Substantia nigra (tissue), 51 donors: ENCODE measurements at places on chromosomes 6 and 20.

DNA sequence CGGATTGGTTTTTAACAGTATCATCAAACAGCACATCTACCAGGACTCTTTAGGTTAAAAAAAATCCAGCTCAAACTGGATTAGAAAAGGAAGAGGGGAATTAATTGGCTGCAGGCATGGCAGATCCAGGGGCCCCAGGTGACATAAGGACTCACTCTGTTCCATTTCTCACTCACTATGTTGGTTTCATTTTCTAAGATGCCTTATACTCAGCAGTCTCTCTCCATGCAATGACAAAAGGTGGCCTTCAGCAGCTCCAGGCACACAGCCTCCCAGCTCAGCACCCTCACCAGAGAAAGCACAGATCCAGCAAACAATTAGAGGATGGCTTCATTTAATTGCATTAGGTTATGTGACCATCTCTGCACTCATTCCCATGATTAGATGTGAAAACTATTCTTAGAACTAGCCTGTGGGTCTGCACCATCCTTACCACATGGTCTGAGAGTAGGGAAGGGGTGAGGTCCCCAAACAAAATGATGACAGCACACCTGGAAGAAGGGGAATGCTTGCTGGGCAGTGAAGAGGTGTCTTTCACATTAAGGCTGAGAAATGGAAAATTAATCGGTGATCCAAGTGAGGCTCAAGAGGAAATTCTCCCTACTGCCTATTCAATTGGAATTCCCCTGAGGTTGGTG is 243.1 kb downstream of the CDH26 start:
- no peak for DNase-seq

GRCh38 chr6:151493804-151494234 is at the start of gene CCDC170:
TSS of gene CCDC170 (plus strand) at chr6:151494017. CDS start at chr6:151494129, 112 bp downstream.
- no peak for DNase-seq

DNA sequence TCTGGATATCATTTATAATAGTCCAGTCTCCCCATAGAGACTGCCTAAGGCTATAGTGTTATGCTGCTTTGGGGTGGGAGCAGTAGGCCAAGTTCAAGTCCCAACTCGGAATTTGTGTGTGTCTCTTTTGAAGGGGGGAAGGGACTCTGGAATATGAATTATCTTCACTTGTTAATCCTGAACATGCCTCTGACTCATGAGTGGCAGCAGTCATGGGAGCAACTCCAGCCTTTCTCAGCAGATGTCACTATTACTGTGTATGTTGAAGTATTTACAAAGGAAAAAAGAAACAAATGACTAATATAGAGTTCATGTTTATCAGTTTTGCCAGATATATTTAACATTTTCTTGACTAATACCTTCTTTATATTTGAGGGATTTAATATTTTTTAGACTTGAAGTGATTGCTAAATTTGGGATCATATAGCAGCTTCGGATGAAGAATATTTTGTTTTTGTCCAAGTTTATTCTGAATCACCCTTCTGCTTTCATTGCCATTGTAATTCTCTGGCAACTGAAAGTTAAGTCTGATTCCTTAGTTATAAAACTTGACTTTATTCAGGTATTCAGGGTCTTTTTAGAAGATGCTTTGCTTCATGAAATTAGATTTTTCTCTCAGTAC is 23.4 kb downstream of the FAM217A start:
- DNase-seq = no peak

- no peak for DNase-seq
Observed at GRCh38 chr6:34143884-34144580, 1.9 kb downstream of the GRM4 start.

DNA sequence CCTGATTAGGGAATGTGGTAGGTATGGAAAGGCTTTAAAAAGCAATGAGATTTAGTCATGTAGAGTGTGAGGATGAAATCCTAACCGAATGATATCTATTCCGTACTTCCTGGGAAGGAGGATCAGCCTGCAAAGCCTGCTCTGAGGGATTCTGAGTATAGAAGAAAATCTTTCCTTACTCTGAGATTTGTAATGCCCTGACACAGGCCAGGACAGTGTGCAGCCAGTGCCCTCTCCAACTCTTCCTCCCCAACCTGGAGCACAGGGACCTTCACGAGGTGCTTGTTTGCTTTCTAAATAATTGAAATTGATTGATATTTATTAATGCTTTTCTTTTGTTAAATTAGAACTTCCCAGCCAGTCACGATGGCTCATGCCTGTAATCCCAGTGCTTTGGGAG is 131.6 kb downstream of the ADGRG6 start:
- no peak for DNase-seq

DNA sequence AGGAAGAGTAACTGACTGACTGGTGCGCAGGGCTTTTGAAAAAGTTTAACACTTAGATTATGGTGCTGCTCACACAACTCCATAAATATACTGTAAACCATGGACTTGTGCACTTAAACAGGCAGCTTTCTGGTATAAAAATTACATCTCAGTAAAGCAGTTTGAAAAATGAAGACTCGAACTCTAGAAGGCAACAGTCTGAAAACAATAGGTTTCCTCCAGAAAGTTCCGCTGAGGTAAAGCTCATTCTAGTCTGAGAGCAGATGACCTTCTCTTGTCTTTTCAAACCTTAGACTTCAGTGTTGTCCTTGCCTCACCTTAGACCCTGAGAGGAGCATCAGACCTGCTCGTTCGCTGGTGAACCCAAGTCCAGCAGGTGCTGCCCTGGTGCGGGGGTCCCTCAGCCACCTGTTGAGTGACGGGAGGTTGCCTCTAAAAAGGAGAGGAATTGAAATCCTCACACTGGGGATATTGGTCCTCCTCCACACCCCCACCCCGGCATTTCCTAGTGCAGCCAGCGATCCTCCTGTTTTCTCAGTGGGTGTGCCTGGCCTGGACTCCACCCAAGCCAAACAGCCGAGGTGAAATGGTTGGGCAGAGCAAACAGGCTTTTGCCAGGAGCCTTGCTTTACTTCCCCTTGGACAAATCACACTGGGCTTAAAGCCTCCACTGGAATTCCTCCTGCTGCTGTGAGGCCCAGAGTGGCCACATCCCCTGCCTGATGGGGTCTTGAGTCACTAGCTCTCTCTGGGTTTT is 14.7 kb upstream of the PYGB start:
- DNase-seq = no peak

DNA sequence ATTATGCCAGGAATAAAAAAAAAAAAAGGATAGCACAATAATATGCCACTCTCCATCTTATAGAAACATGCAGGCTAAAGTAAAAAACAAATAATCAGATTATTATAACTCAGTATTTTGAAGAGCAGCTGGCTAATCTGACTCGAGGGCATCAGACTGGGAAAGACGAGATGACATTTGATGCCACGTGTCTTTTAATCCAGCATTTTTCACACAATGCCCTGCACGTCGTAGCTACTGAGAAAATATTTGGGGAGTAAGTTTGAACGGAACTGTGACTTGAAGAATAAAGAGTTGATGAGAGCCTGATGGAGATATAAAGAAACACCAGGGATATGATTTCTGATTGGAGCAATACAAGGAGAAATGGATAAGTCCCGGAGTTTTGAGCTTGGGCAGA is 237.7 kb downstream of the ARID1B start:
- DNase-seq = no peak

GRCh38 chr6:7901780-7902179 is 8.8 kb downstream of the TXNDC5 start:
- DNase-seq = no peak

- no peak for DNase-seq
Observed at GRCh38 chr6:50978380-50979170, 159.9 kb downstream of the TFAP2B start.

GRCh38 chr6:127857051-127857637 is 43.7 kb downstream of the THEMIS start:
- no peak for DNase-seq

- no peak for DNase-seq
Observed at GRCh38 chr20:20051767-20052073, 546 bp downstream of the CRNKL1 start.

DNA sequence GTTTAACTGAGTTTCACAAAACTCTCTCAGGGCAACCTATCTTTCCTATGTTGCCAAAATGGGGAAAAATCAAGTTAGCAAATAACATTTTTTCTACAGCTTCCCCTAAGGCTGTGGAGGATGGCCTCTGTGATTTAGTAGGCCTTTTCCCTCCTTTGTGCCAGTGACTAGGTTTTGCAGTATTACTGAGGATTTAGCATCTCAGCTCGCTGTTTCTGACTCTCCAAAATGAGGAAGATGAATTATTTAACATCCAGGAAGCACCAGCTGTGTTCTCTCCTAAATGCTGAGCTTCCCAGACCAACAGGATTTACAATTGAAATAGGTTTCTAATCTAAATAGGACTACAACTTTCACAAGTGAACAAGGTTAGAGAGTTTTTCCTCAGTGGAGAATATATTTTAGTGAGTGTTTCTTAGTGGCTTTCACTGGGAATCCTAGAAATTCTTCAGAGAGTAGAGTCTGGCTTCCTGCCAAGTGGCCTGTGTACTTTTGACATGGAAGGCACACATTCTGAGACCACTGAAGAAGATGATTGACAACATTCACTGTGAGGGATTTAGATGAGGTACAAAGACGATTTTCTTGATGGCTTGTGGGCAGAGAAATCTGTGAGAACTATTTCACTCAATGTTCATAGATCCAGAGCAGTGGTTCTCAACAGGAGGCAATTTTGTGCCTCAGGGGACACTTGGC is 62.4 kb downstream of the PTCHD4 start:
- DNase-seq = no peak

DNA sequence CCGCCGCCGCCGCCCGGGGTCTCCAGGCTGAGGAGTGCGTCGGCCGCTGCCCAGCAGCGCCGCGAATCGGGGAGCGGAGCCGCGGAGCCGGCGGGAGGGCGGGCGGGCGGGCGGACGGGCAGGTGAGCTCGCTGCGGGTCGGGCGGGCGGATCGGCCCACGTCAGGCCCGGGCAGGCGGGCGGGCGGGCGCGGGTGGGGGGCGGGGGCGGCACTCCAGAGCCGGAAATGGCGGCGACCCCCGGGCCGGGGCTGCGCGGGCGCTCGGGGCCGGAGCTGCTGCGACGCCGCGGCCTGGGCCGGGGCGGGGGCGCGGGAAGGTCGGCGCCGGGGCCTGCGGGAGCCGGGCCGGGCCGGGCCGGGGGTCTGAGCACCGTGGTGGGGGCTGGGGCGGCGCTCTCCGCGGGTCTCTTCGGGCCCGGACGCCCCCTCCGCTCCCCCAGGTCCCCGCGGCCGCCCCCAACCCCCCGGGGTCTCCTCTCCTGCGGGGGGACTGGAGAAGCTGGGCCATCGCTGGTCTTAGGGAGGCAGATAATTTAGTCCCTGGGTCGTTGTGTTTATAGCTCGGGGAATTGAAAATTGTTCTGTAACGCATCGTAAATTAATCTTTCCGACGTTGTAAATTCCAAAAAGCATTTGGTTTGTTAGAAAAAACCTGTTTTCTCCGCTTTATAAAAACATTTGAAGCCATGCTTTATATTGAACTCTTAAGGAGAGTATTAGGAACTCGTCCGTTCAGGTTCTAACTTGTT is 451 bp downstream of the DNAJC5 start:
- no peak for DNase-seq

DNA sequence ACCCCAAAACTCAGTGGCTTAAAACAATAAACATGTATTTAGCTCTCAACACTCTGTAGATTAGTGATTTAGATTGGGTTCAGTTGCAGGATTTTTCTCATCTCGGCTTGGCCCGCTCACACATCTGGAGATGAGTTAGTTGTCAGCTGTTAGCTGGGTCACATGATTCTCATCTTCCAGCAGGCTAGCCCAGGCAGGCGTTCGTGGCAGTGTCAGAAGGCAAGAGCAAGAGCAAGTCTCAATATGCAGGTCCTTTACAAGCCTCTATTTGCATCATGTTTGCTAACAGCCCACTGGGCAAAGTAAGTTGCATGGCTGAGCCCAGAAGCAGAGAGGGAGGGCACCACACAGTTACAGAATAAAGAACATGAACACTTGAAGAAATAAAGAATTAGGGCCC is 83.6 kb upstream of the MYLIP start:
- no peak for DNase-seq

GRCh38 chr6:44020148-44020547 is 107.1 kb downstream of the MRPL14 start:
- no peak for DNase-seq
